Trophoblast cell (in vitro differentiated cells and primary cell): ENCODE measurements at places on chromosomes 4 and X.

GRCh38 chr4:105277702-105278101 is 131.0 kb downstream of the TET2 start:
- H3K27me3 ChIP-seq: no peaks in the 10 kb centered on the region
- no peak overlapping the region for H3K27ac ChIP-seq
- no peak for DNase-seq
- no peaks in the 10 kb centered on the region for H3K4me1 ChIP-seq
- H3K36me3 ChIP-seq: peaks cover 9% of the 10 kb centered on the region

DNA sequence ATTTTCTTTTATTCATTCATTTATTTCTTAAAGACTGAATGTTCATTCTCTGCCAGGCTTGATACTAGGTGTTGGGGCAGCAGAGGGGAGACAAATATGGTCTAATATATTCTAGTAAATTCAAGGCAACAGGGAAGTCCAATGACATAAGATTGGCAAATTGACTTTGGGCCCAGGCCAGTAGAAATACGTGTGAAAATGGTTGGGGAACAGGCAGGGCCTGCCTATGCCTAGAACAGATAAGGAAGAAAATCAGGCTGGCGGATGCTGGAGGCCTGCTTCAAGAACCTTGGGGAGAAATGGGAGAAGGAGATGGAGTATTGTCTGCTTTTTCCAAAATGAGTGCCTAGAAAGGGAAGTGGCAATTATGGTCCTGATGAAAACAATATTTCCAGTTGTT is 108.6 kb downstream of the RTL5 start:
- no peak for DNase-seq
- no peaks in the 10 kb centered on the region for H3K27me3 ChIP-seq
- H3K4me3 ChIP-seq: no peak overlapping the region

DNA sequence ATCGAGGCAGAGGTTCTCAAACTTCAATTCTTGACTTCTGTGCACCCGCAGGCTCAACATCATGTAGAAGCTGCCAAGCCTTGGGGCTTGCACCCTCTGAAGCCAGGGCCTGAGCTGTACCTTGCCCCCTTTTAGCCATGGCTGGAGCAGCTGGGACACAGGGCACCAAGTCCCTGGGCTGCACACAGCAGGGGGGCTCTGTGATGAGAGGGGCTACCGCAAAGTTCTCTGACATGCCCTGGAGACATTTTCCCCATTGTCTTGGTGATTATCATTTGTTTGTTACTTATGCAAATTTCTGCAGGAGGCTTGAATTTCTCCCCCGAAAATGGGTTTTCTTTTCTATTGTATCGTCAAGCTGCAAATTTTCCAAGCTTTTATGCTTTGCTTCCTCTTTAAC is 4.9 kb upstream of the MAGEB17 start:
- no peak for DNase-seq
- H3K4me3 ChIP-seq: no peak overlapping the region
- H3K4me1 ChIP-seq: peaks cover 8% of the 10 kb centered on the region
- H3K36me3 ChIP-seq: no peaks in the 10 kb centered on the region

- H3K36me3 ChIP-seq: no peaks in the 10 kb centered on the region
- peak; percentile 30 for DNase-seq
- no peak overlapping the region for H3K4me3 ChIP-seq
Measured at GRCh38 chr4:153137159-153137558, 67.1 kb upstream of the TRIM2 start.

- H3K27ac ChIP-seq: no peak overlapping the region
- DNase-seq: peak; percentile 50
- no peak overlapping the region for H3K4me3 ChIP-seq
Measured at GRCh38 chr4:37604461-37604860, 81.7 kb downstream of the RELL1 start.

DNA sequence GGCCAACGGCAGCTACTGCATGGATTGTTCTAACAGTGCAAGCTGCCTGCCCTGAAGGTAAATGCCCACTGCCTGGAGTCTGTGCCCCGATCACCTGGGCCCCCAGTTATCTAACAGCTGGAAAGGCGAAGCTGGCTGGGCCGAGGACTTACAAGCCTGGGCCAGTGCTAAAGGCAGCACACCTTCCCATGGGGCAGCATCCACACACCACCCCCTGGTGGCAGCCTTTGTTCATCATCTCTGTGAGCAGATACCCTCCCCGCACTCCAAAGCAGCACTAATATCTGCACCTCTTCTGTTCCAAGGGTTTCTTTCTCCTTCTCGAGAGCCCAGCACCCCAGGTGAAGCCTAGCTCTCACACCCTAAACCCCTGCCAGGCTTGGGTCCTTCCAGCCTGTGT is 7.6 kb downstream of the SLC2A9 start:
- no peaks in the 10 kb centered on the region for H3K4me1 ChIP-seq
- DNase-seq: peak; percentile 69
- no peak overlapping the region for H3K4me3 ChIP-seq
- no peaks in the 10 kb centered on the region for H3K36me3 ChIP-seq
- H3K27ac ChIP-seq: no peak overlapping the region

DNA sequence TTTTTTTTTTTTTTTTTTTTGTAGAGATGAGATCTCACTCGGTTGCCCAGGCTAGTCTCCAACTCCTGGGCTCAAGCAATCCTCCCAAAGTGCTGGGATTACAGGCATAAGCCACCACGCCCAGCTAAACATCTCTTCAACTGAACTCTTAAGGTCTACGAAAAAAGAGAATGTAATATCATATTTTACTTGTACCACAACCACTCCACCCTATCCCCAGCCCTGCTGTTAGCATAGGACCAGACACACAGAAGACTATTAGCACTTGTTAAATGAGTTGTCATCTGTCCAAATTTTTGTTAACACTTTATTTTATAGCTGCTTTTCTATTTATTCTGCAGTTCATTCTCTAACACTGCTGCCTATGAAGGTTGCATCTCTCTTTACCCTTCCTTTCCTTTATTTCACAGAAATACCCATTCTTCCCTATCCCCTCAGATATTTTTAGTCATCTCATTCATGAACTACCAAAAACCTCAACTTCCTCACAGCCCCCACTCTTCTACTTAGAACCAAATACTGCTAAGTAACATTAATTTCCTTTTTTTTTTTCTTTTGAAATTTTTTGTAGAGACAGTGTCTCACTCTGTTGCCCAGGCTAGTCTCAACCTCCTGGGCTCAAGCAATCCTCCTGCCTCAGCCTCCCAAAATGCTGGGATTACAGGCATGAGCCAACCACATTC is 10.1 kb downstream of the SNX12 start:
- no peak for DNase-seq
- peaks cover 22% of the 10 kb centered on the region for H3K36me3 ChIP-seq
- no peaks in the 10 kb centered on the region for H3K27me3 ChIP-seq
- H3K27ac ChIP-seq: no peak overlapping the region

DNA sequence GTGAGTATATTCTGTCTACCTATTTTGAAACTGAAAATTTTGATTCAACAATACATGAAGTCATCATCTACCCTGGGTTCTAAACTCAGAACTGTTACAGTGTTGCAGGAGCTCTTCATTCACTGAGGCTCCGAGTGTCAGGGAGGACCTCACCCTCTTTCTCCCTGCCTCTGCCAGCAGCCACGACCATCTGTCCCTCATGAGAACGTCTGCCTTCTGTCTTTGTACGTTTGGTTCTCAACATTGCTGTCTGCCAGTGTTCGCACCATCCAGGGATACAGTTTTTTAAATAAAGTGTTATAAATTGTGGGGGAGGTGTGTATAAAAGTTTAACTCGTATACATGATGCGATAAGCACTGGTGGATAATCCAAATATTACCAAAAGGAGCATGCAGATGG is 55.5 kb downstream of the TRAPPC11 start:
- no peaks in the 10 kb centered on the region for H3K27me3 ChIP-seq
- no peaks in the 10 kb centered on the region for H3K4me1 ChIP-seq
- H3K27ac ChIP-seq: no peak overlapping the region
- DNase-seq: no peak

DNA sequence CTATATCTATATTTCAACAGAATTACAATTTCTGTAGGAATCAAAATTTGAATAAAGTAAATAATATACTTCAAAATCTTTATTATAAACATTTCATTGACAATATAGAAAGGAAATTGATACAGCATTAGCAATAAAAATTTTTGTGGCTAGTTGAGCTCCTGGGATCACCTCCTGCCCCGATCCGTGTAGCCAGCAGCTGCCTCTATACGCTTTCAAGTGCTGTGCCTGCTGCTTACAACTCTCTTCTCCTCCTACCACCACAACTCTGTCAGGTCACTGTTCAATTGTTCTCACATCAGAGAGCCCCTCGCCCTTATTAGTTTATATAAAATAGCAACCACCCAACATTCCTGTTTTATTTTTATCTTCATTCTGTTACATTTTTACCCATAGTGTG is 27.6 kb downstream of the INPP4B start:
- DNase-seq: no peak
- H3K4me3 ChIP-seq: no peak overlapping the region
- no peak overlapping the region for H3K27ac ChIP-seq
- no peaks in the 10 kb centered on the region for H3K27me3 ChIP-seq
- H3K36me3 ChIP-seq: no peaks in the 10 kb centered on the region

- no peaks in the 10 kb centered on the region for H3K4me1 ChIP-seq
- no peak overlapping the region for H3K27ac ChIP-seq
Measured at GRCh38 chr4:171794528-171794927, 18.7 kb upstream of the GALNTL6 start.

- no peak overlapping the region for H3K27ac ChIP-seq
- H3K4me1 ChIP-seq: no peaks in the 10 kb centered on the region
- H3K36me3 ChIP-seq: no peaks in the 10 kb centered on the region
- H3K27me3 ChIP-seq: no peaks in the 10 kb centered on the region
- no peak for DNase-seq
Measured at GRCh38 chr4:128168701-128169100, 107.6 kb downstream of the LARP1B start.

GRCh38 chr4:163556650-163557391 is 62.3 kb downstream of the TMA16 start:
- no peaks in the 10 kb centered on the region for H3K27me3 ChIP-seq
- no peak overlapping the region for H3K27ac ChIP-seq
- H3K4me1 ChIP-seq: no peaks in the 10 kb centered on the region
- no peak overlapping the region for H3K4me3 ChIP-seq
- H3K36me3 ChIP-seq: no peaks in the 10 kb centered on the region
- no peak for DNase-seq

- no peak for DNase-seq
- no peaks in the 10 kb centered on the region for H3K27me3 ChIP-seq
- no peaks in the 10 kb centered on the region for H3K4me1 ChIP-seq
- no peaks in the 10 kb centered on the region for H3K36me3 ChIP-seq
Measured at GRCh38 chr4:100391863-100392262, 126.0 kb downstream of the EMCN start.

DNA sequence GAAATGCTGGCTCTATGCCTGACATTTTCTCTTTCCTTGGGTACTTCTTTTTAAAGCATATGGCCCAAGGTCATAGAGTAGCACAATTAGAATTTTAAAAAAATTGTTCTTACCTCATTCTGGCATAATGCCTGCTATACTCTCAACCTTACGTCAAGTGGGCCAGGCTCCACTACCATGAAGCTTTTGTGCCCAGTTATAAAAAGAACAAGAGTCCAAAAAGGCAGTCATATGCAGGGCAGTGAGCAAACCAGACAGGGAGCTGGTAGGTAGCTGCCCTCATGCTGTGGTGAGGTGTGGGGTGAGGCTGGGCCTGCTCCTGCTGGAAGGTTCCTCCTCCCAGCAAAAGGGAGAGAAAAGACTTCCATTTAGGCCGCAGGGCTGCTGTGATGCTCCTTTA is 64.4 kb upstream of the UCP1 start:
- no peak for DNase-seq
- H3K4me1 ChIP-seq: peaks cover 18% of the 10 kb centered on the region
- H3K27ac ChIP-seq: no peak overlapping the region

DNA sequence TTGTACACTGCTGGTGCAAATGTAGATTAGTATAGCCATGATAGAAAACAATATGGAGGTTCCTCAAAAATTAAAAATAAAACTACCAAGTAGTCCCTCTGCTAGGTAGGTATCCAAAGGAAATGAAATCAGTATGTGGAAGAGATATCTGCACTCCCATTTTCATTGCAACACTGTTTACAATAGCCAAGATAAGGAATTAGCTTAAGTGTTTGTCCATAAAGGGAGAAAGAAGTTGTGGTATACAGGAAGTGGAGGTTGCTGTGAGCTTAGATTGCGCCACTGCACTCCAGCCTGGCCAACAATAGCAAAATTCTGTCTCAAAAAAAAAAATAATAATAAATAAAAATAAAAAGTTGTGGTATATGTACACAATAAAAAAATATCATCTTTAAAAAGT is 325.0 kb upstream of the EMCN start:
- H3K27me3 ChIP-seq: no peaks in the 10 kb centered on the region
- no peaks in the 10 kb centered on the region for H3K36me3 ChIP-seq
- H3K4me3 ChIP-seq: no peak overlapping the region

- no peaks in the 10 kb centered on the region for H3K27me3 ChIP-seq
- no peaks in the 10 kb centered on the region for H3K36me3 ChIP-seq
- H3K27ac ChIP-seq: no peak overlapping the region
- H3K4me3 ChIP-seq: no peak overlapping the region
Measured at GRCh38 chrX:107601759-107602158, 26.6 kb upstream of the PRPS1 start.

DNA sequence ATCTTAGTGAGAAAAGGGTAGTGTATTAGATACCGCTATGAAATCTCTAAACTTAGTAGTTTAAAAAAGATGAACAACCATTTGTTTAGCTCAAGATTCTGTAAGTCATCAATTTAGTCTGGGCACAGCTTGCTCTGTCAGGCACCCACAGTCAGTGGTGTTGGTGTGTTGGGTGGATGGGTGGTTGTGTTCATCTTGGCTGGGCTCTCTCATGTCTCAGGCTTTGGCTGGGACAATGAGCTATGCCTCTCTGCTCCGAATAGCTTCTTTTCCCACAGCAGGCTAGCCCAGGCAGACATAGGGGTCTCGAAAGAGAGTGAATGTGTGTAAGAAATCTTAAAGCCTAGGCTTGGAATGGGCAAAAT is 127.0 kb upstream of the GATB start:
- no peak for DNase-seq
- no peaks in the 10 kb centered on the region for H3K27me3 ChIP-seq
- H3K36me3 ChIP-seq: no peaks in the 10 kb centered on the region
- no peak overlapping the region for H3K4me3 ChIP-seq

DNA sequence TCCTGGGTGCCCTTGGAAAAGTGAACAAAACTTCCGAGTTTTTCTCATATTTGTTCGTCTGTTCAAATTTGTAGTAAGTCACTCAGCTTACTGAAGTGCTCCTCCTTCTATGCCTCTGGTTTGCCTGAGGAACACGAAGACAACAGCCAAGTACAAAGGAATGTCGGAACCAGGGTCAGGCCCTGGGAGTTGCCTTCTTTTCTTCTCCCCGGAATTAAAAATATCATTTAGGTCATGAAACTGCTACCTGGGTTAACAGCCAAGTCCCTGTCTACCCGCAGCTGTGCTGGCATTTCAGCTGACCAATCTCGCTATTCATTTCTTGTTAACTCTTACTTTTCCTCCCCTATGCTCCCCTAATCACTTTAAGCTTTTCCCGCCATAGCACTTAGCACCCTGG is 137.6 kb upstream of the TEX13D start:
- peak; percentile 30 for DNase-seq
- H3K4me1 ChIP-seq: no peaks in the 10 kb centered on the region
- H3K36me3 ChIP-seq: no peaks in the 10 kb centered on the region
- H3K4me3 ChIP-seq: no peak overlapping the region
- no peaks in the 10 kb centered on the region for H3K27me3 ChIP-seq

- H3K27me3 ChIP-seq: no peaks in the 10 kb centered on the region
- DNase-seq: peak; percentile 14
- no peaks in the 10 kb centered on the region for H3K36me3 ChIP-seq
- no peak overlapping the region for H3K4me3 ChIP-seq
Measured at GRCh38 chr4:74304095-74304625, 4.1 kb upstream of the EPGN start.

- H3K4me1 ChIP-seq: peaks cover 4% of the 10 kb centered on the region
- H3K36me3 ChIP-seq: no peaks in the 10 kb centered on the region
- no peak overlapping the region for H3K4me3 ChIP-seq
- DNase-seq: no peak
- H3K27me3 ChIP-seq: no peaks in the 10 kb centered on the region
Measured at GRCh38 chrX:120264341-120264740, 13.7 kb downstream of the ZBTB33 start.

GRCh38 chr4:41256740-41257256 is at the start of gene UCHL1:
Gene UCHL1, plus strand, starts transcription at chr4:41256928. Its CDS starts 49 bp downstream, at chr4:41256977.
- peaks cover 6% of the 10 kb centered on the region for H3K4me1 ChIP-seq
- H3K27me3 ChIP-seq: peaks cover 12% of the 10 kb centered on the region
- H3K36me3 ChIP-seq: no peaks in the 10 kb centered on the region
